Suppressor macrophage treated with lipopolysaccharide for 4 hours (primary cell): ENCODE measurements at places on chromosomes 1 and 21.

DNA sequence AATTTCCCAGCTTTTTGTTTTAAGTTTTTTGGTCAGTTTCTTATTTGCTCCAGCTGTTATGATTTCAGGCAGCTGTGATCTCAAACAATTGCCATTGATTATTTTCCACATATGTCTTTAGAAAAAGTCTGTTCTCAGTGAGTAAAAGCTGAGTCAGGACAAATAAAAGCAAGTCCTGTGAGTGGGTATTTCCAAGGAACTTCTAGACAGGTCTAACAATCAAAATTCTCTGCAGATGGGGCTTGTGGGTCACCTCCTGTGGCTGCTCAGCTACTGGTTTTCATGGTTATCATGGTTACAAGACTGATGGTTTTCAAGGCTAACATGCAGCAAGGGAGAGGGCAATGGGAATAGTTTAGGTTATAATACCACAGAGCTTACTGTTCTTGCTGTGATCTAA is 585.7 kb downstream of the LMO4 start:
- DNase-seq, result no peak

DNA sequence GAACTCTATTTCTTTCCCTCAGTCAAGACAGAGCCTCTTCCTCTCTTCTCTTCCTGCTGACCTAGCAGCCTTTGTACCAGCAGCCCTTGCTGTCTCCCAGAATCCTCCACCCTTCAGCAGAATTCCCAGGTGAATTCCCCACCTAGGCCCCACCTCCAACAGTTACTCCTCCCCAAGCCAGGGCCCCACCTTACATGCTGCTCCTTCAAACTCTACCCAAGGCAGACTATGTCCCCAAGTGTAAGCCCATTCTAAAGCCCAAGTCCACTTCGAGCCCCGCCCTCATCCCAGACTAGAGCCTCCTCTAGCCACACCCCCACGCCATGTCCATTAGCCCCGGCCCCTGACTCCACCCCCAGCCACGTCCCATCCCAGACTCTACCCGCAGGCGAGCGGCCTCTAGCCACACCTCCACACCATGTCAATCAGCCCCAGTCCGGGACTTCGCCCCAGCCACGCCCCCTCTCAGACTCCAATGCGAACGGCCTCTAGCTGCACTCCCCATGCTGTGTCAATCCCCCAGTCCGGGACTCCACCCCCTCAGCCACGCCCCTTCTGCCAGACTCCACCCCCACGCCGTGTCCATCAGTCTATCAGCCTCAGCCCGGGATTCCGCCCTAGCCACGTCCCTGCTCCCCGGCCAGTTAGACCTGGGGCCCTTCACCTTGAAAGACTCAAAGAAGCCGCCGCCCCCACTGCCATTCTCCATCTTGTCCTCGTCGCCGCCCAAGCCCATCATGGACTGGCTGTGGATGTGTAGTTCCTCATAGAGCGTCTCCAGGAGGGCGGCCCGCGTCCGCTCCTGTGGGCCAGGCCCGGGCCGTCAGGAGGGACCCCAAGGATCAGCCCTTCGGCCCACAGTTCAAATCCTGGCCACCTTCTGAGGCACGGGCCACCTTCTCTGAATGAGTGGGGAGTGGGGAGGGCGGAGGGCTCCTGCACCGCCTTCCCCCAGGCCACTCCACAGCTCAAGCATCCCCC is 61.3 kb downstream of the RAP1GAP start:
- DNase-seq, result peak; percentile 82

- no peak for DNase-seq
Measured at GRCh38 chr1:151568626-151569088, 28.5 kb downstream of the TUFT1 start.

- peak; percentile 80 for DNase-seq
Measured at GRCh38 chr1:150186789-150187559, 37.3 kb downstream of the PLEKHO1 start.

DNA sequence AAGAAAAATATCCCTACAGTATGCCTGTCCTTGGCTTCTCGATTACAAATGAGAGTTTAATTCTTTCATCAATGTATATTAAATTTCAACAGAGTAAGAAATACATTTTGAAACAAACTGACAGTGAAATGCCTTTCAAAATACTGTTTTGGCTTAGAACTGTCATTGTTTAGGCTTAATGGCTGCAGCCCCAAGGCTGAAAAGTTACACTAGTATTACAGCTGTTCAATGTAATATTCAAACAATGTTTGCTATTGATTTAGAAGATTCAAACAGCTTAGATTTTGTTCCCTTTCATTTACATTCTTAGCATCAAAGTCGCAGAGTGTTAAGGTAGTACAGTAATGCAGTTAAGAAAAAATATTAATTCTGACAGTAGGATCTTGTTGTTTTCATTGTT is 882.9 kb upstream of the ADGRL2 start:
- no peak for DNase-seq

DNA sequence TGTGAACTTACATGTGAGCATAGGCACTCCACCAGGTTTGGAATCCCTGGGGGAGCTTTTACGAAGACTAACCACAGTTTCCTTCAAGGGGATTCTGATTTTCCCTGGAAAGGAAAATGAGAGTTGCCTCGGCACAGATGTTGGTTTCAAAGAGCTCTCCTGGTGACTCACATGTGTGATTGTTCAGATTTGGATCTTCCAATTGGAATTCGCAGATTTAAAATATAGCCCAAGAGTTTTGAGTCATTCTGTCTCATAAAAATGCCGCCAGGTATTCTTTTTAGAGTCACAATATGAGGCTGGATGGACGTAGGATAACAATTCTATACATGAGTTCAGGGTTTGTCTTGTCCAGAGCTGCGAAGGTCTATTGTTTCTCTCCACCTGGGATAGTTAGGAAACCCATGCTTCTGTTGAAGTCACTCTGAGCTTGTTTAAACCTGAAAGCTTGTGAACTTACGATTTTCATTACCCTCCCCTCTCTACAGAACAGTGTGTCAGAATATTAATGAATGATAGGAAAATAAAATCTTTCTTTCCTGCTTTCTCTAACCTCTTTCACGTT is 64.9 kb downstream of the TGFB2 start:
- DNase-seq, result no peak

DNA sequence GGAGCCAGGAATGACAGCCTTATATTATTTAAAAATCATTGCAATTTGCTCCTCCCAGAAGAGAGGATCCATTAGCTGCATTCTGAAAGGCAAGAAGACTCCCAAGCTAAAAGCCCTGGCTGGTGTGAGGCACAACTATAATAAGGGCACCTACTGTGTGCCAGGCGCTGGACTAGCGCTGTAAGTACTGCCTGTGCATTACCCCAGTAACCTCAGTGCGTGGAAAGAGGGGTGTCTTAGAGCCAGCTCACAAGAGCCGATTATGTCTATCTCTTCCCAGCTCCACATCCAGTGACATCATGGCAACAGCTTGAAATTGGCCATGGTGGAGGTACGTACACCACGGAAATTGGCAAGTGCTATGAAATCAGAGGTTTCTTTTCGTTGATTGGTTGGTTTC is 141.7 kb upstream of the IRF2BP2 start:
- no peak for DNase-seq

DNA sequence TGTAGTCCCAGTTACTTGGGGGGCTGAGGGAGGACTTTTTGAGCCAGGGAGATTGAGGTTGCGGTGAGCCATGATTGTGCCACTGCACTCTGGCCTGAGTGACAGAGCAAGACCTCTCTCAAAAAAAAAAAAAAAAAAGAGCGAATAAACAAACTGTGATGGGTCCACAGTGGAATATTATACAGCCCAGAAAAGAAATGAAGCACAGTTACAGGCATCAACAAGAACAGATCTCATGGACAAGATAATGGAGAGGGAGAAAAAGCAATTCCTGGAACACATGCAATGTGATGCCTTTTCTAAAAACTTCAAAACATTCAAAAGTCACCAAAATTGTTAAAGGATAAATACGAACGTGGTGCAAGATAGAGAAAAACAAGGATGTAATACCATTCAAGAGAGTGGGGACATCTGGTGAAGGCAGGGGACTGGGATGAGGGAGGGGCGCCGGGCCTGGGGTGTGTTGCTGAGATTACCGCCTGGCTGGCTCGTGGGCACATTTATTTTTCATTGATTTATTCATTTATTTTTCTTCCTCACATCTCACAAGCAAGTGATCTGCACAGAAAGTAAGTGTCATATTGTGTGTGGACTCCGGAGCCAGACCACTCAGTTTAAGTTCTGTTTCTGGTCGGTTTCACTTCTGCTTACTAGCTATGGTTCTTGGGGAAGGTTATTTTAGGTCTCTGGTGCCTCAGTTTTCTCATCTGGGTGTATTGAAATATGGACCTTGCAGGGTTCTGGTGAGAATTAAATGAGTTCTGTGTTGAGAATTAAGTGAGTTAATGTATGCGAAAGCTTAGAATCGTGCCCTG is 30.1 kb downstream of the ABCG1 start:
- DNase-seq, result peak; percentile 84

- no peak for DNase-seq
Measured at GRCh38 chr1:223393275-223394214, at the start of gene CCDC185. TSS of gene CCDC185 (plus strand) at chr1:223393415. CDS start at chr1:223393476, 61 bp downstream.

DNA sequence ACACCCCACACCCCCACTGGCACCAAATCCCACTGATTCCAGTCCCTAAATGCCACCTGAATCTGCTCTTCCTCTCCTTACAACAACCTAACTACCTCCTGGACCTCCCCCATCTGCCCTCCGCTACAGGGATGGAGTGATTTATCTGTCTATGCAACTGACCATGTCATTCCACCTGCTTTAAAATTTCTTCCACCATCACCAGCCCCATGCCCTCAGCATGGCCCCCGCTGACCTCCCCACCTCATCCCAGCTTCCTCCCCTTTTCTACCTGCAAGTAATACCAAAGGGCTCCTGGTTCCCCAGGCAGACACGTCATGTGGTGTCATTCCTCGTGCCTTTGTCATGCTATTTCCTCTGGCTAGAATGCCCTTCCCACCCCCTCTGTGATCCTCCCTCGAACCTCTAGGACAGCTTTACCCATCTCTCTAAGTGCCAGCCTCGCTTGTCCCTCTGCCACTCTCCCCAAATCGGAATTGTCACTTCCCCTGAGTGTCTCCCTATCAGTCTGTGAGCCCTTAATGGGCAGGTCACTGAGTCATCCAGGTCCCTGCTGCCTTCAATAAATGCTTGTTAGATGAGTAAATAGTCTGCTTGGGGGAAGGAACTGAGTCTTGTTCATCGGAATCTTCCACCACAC is 3.7 kb downstream of the GJB4 start:
- no peak for DNase-seq

GRCh38 chr21:36584980-36585940 is 105.3 kb upstream of the CLDN14 start:
- DNase-seq, result no peak

GRCh38 chr1:179026813-179027669 is 1.3 kb downstream of the FAM20B start:
- DNase-seq, result no peak

DNA sequence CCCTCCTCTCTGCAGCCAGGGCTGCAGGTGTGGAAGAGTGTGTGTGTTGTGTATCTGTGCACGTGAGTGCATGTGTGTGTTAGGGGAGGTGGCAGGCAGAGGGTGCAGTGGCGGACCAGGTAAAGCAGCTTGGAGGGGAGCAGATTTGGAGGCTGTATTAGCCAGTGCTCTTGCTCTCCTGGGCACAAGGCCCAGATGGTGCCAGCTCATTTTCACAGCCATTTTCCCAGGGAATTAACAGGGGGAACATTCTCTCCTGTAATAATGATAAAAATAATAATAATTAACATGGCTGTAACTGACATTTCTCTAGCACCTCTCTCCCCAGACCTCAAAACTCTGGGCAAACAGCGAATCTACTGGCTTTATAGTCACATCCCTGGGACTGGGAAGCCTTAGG is 43.6 kb downstream of the LRRN2 start:
- DNase-seq, result no peak

- peak; percentile 69 for DNase-seq
Measured at GRCh38 chr1:198641501-198641900, 2.7 kb downstream of the PTPRC start.

DNA sequence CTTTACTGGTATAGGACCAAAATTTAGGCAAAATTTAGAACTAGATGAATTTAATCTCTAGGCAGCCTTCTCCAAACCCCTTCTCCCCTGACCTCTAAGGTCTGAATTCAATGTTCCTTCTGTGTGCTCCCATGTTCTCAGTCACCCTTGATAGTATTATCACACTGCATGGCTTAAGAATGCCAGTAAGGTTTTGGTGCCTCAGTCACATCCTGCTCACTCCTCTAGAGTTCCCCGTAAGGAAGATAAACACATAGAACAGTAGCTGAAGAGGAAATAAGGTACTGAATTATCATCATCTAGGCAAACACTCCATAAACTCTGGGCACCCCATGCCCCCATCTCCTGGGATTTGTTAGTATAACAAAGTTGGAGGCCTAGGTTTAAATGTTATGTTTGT is 18.2 kb downstream of the PRRX1 start:
- DNase-seq, result no peak

- peak; percentile 86 for DNase-seq
Measured at GRCh38 chr21:29163341-29164115, 33.1 kb downstream of the MAP3K7CL start.

GRCh38 chr21:41606706-41607105 is 98.7 kb upstream of the TMPRSS2 start:
- no peak for DNase-seq

DNA sequence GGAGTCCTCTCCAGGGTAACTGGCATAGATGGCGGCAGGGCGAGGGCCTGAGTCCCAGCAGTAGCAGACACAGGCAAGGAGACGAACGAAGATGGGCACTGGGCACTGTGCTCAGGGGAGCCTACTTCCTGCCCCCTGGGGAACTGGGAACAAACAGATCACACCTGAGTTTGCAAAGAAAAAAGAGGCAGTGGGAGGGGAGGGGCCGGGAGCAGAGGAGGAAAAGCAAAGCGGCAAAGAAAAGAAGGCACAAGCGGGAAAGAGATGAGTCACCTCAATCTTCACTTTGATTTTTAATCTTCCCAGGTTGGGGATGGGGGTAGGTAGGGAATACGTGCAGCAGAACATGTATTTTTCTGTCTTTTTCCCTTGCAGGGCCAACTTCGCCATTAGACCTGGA is 44.0 kb downstream of the ZSCAN20 start:
- no peak for DNase-seq

DNA sequence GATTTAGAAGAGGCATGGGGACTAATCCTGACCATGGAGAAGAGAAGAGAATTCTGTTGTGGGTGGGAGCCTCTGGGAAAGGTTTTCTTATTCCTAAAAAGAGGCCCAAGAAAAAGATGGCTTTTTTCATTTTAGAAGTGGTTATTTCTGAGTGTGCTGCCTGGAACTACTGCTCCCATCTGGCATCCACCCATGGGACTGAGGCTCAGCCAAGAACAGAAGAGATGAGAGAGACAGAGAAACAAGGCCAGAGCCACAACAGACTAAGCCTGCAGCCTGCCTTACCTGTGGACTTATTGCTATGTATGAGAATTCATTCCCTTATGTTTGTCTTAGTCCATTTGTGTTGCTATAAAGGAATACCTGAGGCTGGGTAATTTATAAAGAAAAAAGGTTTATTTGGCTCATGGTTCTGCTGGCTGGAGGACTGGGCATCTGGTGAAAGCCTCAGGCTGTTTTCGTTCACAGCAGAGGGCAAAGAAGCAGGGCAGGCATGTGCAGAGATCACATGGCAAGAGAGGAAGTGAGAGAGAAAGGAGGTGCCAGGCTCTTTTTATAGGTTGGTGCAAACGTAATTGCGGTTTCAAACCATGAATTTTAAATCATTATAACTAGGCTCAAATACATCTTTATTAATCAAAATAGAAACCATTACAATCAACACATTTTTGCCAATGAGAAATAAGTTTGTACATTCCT is 57.5 kb upstream of the PRDM2 start:
- DNase-seq, result peak; percentile 63
